Fibroblast of skin of back (primary cell): ENCODE measurements at places on chromosomes 12 and 14.

DNA sequence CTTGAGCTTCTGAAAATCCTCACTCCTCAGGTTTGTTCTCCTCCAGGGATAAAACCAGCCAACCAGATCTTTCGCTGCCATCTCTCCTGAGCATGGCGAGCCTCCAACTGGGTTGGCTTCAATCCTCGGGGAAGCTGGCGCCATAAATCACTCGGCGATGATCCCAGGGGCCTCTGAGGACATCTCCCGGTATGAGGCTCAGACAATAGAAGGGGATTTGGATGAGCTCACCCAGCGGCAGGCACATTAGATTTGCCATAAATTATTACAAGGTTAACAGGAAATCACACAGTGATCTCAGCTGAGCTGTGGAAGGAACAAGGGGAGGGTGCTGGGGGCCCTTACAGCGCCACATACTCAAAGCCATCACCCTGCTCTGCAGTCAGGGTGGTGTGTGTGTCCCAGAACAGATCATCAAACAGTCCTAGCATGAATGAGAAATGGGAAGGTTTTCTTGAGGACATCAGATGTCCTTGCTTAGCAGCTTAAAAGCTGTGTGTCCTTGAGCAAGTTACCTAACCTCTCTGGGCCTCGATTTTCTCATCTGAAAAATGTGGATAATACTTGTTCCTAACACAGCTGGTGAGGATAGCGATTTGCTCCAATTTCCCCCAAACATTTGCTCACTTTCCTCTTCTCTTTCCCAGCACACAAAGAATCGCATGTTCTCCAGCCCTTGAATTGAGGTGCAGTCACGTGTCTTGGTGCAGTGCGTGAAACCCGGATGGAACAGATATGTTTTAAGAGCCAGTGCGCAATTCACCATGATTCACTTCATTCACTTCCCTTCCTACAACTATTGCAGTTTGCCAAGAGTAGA is 142.8 kb downstream of the SCARB1 start:
- DNase-seq, result peak; percentile 86

DNA sequence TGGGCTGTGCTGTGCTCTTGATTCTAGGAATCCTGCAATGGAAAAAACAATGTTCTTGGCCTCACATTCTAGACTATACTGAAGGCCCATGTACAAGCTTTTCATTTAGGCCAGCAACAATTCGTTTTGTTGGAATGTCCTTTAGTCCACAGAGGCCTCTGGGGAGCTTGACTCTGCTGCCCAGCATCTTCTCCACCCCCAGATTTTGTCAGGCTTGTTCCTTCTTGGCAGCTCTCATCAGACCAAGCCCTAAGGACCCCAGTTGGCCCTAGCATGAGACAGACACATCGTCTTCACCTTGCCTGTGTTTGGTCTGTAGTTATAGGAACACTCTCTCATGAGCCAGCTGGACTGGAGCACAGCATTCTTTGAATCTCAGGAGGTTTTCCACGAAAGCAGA is 300.1 kb downstream of the VRK1 start:
- no peak for DNase-seq

GRCh38 chr14:35402323-35403113 is 2.0 kb downstream of the NFKBIA start:
- DNase-seq, result no peak

DNA sequence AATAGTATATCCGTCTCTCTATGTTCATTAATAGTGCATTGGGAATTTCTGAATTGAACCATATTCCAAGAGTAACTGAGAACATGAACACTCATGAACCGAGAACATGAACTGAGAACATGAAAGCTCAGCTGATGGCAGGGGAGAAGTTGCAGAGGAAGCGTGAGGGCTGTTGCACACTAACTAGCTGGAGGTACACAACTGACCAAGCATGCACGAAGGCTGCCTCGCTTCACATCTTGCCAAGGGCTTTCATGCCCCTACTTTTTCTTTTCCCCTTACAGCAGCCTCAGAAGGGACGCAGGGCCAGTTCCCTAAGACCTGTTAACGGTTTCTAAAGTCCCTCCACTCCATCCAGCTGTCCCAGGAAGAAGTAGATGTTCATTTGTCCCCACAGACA is 4.3 kb downstream of the RNASE1 start:
- no peak for DNase-seq

GRCh38 chr14:68491793-68492192 is 301.1 kb downstream of the ZFP36L1 start:
- DNase-seq, result no peak

DNA sequence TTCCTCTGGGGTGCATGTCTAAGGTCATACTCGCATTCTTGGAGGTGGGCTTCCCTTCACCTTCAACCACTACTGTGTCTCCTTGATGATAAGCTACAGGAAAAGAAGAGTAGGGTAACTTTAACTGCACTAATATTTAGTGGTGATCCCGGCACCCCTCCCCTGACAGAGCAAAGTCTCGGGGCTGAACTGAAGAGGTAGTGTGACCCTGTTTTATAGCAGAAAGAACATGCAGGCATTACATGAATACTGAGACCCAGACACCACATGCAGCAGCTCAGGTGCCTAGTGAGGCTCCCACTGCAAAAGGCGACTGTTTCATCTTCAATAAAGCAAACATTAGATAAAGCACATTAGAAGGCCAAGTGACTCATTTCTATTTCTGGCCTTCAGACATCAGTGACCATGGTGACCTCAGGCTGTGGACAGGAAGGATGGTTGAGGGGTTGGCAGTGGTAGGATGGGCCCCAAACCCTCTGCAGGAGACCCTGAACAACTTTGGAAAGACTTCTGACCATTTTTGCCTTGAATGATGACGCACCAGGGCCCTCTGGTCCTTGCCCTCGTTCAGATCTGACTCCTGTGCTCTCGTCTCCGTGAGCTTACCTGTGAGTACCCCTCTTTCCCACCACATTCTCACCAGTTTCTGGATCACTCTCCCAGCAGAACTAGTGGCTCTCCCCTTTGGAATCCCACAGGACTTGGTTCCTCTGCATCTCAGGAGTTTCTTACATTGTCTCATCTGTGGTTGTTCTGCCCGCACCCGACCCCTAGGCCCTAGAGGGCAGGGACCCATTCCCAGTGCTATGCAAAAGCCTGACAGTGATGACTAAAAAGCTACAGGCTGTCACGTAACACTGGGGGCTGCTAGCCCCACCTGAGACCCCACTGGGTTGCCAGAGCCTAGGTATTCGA is 23.8 kb upstream of the JPH4 start:
- no peak for DNase-seq

DNA sequence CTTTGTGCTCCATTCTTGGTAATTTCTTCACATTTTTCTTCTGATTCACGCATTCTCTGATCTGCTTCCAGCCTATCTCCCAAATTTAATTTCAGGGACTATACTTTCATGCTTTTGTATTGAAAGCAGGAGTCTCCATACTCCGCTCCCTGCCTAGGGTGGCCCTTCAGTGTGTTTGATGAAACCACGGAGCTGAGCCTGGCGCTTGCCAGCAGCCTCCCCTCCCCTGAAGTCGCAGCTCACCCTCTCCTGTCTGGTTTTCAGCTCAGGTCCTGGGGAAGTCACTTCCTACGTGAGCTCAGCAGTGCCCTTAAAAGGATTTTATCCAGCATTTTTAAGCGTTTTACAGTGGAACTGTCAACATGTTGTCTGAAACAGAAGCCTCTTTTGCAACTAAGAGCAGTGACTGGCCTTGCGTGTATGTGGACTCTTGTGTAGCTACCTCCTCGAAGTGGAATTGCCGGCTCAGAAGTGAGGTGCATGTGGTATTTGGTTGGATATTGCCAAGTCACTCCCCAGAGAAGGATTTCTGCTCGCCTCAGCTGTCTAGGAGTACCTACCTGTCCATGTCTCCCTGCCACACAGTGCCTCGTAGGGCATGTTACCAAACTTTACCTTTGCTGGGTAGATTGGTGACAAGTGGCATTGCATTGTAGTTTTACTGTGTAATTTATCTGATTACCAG is 78.5 kb downstream of the TESC start:
- no peak for DNase-seq

- DNase-seq, result no peak
Measured at GRCh38 chr12:93183940-93184671, 193.6 kb upstream of the NUDT4 start.

DNA sequence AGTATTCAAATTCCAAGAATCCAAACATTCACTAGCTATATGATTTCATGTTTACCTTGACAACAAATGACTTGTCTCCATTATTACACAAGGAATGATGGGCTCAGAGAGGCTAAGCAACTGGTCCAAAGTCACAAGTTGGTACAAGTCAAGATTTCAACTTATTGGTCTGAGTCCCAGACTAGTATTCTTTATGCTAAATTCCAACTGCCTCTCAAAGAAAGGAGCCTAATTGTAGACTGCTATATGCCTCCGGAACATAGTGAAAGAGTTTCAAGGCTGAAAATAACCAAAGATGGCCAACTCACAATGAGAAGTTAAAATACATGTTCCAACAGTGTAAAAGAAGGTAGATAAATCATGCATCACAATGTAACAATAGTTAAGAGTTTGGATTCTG is 7.5 kb downstream of the BTG1 start:
- no peak for DNase-seq

DNA sequence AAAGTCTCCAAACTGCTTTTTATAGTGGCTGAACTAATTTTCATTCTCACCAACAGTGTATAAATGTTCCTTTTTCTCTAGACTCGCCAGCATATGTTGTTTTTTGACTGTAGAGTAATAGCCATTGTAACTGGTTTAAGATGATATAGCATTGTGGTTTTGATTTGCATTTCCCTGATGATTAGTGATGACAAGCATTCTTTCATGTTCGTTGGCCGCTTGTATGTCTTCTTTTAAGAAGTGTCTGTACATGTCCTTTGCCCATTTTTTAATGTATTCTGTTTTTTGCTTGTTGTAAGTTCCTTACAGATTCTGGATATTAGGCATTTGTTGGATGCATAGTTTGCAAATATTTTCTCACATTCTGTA is 404.9 kb downstream of the FLRT2 start:
- peak; percentile 37 for DNase-seq

- no peak for DNase-seq
Measured at GRCh38 chr14:24040692-24041091, 11.1 kb upstream of the CARMIL3 start.

GRCh38 chr14:30006695-30007094 is 79.0 kb upstream of the PRKD1 start:
- DNase-seq, result no peak

GRCh38 chr14:69040353-69040752 is 61.3 kb upstream of the ACTN1 start:
- no peak for DNase-seq

- DNase-seq, result no peak
Measured at GRCh38 chr12:112190231-112191025, 65.1 kb downstream of the TRAFD1 start.

DNA sequence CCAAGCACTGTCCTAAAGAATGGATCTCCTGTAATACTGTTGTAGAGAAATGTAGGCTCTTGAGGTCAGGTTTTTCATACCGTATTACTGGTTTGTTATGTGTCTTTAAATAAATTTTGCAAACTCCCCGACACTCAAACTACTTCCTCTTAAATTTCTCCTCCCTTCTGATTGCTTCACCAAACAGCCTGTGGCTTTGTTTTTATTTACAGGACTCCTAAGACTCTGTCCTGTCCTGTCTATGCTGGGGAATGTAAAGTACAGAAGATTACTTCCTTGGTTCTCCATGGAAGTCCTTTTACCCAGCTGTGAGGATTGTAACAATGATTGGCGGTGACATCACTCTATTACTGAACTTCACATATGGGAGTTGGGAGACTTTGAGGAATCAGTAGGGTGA is 873.5 kb downstream of the DIO2 start:
- no peak for DNase-seq

DNA sequence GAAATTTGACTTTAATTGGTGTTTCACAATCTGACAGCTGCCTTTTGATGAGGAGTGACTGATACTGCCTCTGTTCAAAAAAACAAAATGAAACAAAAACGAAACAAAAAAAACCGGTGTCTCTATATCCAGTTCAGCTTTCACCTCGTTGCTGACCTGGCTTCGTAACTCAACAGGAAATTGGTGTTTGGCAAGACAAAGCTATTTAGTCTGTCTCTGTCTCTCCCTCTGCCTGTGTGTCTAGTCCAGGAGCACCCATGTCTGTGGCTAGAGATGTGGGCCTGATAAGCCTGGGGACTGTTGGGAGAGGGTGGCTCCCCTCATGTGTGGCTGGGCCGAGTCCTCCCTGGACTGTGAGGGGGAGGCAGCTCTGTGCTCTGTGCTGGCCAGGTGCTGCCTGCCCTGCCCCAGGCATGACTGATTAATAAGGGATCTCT is 11.3 kb downstream of the CACNA1C start:
- no peak for DNase-seq

DNA sequence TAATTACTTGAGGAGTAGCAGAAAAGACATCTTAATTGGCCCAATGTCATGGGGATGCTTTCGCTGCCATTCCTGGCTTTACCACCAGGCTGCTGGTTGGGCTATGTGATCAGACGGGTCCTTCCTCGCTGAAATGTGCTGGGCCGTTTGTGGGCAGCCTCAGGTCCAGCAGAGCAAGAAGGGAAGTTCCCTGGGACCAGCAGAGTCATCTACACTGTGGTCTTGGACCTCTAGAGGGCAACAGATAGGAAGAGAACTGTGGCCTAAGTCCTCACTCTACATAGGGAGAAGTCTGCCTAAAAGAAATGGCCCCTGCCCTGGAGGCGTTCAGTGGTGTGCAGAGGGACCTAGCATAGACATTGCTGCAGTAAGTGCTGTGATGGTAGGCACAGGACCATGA is 10.9 kb downstream of the EVL start:
- peak; percentile 38 for DNase-seq

- DNase-seq, result no peak
Measured at GRCh38 chr14:95044463-95045105, 112.7 kb downstream of the DICER1 start.

DNA sequence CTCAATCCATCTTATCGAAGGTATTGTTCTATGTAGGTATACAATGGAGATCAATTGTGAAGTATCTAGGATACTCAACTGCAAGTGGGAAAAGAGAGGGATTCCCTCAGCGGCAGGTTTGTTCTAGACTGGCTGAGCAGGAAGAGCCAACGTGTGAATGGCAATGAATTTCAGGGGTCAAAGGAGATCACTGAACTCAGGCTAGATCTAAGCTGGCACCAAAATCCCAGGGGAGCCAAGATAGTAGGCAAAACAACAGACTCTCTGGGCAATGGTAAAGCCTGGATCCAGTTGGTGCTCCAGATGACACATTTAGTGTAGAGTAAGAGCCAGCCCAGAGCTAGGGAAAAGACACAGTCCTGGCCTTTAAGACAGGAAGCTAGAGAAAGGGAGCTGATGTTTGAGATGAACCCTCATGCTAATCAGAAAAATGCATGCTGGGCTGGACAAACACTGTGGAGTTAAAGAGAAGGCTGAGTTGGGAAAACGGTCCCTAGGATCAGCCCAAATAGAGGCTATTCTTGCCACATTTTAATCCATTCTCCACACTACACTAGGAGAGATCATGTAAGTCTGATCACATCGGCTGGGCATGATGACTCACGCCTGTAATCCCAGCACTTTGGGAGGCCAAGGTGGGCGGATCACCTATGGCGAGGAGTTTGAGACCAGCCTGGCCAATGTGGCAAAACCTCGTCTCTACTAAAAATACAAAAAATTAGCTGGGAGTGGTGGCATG is 45.6 kb downstream of the EFCAB11 start:
- no peak for DNase-seq

DNA sequence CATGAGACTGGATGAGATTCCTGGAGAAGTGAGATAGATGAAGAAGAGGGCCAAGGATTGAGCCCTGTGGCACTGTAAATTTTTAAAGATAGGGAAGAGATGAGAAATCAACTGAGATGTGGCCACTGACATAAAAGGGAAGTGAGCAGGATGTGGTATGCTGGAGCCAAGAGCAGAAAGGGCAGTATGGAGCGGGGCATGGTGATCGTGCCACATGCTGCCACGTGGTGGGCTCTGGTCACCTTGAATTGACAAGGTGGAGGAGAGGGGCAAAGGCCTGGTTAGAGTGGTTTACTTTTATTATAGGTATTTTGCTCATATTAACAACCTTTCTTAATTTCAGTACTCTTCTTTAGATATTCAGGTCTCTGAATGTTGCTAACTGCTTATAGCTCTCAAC is 257.9 kb downstream of the NEDD1 start:
- DNase-seq, result no peak
